Fibroblast of villous mesenchyme (primary cell): ENCODE measurements at places on chromosomes 2 and 18. TPM values are rescaled to one million over a fixed set of nuclear protein-coding genes. Genes with fewer than 3 reads are reported as not detected.

Gene PDCD1
- total RNA-seq = not detected in 2 replicates

Gene FOXD4L1
- total RNA-seq = under 0.01 TPM in 1 of 2 replicates, not detected in the other

Gene NAT8
- not detected in 2 replicates for total RNA-seq

Gene ESPNL
- total RNA-seq = 1.3 and 4.2 TPM in 2 replicates

Gene ANKRD36C
- 39.0 and 46.2 TPM in 2 replicates for total RNA-seq

Gene CD226
- 0.97 and 2.6 TPM in 2 replicates for total RNA-seq

Gene REG3A
- not detected in 2 replicates for total RNA-seq

Gene REG1A
- total RNA-seq = not detected in 2 replicates

Gene SLC9A2
- total RNA-seq = not detected in 2 replicates

Gene LRRTM4
- not detected in 2 replicates for total RNA-seq

Gene LGALSL
- 3.2 and 6.5 TPM in 2 replicates for total RNA-seq

GRCh38 chr2:20939931-20940795, 103.7 kb downstream of the APOB start:
- DNase-seq = peak; percentile 13

DNA sequence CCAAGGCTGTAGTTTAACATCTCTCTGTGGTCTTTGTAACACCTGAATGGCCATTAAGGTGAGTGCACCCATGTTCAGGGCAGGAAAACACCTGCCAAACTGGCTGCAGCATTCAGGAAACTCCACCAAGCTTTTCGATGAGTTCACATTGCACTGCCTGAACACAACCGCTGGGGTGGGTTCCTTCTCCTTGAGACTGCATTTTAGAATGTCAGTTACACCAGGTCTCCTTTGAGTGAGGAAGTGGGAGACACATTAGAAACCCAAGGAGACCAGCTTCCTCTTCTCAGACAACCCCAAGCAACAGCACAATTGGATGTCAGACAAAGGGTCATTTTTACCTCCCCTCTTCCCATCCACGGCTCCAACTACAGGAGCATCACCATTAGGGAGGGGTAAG, 35.2 kb downstream of the CYRIA start:
- DNase-seq = no peak

GRCh38 chr2:164522561-164522981, 98.7 kb downstream of the GRB14 start:
- DNase-seq = no peak

DNA sequence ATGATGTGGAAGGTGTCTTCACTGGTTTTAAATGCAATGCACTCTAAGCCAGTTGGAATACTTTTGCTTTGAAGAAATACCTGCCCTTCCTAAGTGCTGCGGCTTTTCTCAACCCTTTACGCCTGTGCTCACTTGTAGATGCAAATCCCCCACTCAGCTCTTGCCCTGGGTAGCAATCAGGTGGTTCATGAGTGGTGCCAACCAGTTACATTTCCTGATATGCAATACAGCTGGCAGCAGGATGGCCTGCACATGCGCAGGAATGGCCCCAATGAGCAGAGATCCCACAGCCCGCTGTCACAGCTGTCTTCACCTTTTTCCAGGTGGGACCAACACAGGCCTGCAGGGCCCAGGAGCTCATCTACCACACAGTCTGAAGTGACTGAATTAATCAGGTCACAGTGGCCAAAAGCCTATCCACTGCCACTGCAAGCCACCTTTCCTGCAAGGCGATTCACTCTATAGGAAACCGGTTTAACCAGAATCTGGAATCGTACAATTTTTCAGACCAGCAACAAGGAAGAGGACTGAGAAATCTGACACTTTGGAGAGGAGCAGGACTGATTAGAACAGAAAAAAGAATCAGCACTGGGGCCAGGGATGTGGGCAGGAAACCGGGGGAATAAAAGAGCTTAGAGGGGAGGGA, 247.8 kb downstream of the MYT1L start:
- no peak for DNase-seq

DNA sequence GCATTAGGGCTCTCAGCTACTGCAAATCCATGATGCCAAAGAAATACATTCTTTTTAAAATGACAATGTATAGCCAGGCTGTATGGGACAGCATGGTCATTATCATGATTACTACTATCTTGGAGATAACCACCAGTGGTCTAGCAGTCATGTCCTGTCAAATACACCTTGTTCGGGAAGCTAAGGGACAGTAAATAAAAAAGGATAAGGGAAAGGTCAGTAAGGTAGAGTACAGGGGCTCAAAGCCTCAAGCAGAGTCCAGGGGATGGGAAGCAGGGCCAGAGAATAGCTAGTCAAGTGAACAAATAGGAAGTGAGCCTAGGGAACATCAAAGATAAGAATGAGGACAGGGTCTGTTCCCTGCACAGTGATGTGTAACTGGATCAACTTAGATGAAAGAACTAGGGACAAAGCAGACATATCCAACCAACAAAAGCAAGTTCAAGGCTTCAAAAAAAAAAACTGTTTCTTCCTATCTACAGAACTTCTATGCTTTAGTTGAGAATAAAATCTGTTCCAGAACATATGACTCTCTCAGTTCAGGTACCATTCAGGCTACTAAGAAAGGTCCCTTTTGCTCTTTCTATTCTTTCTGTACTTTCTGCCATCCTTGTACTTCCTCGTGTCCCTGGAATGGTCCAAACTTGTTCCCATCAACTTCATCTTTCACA, 62.9 kb upstream of the EHBP1 start:
- DNase-seq = no peak

- no peak for DNase-seq
Observed at GRCh38 chr2:170530803-170531564, 184.2 kb upstream of the SP5 start.

DNA sequence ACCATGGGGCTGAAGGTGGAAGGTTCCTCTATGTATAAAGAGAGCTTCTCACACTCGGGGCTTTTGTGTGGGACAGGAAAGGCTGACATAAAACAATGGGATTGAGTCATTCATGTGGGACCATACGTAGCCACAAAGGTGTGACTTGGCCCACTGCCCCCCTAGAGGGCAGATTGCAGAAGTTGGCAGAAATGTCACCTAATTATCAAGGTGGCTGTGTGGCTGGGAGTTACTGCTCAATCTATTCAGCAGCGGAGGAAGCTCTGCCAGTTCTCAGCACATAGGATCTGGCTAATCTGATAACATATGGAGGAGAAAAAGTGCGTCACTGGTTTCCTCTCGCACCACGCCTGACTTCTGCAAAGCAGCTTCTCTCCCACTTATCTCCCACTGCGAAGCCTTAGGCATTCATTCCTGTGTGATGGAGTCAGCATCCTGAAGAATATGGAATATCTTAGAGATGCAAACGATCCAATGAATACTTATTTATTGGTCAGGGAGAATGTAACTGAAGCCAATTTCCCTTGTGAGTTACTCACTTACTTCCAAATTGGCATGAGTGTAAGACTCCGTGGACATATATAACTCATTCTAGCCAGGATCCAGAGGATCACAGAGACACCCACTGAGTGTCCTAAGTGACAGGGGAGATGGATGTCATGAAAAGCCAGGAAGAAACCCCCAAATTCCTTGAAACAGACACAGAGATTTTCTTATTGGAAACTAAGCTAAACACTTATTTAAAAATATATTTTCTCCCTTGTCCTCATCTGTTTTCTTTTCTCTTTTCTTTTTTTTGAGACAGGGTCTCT, 344.8 kb downstream of the TGIF1 start:
- peak; percentile 91 for DNase-seq

DNA sequence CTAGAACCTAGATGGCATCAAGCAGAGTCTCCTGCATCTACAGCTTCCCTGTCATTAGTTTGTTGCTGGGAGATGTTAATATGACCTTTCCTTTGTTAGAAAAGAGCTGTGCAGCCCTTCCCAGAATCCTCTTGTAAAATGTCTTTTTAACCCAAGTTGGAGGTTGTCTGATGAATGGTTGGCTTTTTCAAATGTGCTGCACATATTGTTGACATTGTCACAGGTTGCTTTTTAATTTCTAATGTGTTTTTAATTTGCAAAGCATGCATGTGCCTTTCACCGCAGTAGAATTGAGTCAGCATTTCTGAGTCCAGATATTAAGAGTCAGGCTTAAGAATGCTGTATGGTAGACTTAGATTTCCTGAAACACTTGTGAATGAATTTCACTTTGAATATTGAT, 120.8 kb downstream of the GREB1L start:
- DNase-seq = no peak

GRCh38 chr2:181462033-181462432, 4.8 kb downstream of the ITGA4 start:
- DNase-seq = peak; percentile 34

- DNase-seq = peak; percentile 55
Observed at GRCh38 chr18:46407486-46408166, 249.4 kb downstream of the LOXHD1 start.

DNA sequence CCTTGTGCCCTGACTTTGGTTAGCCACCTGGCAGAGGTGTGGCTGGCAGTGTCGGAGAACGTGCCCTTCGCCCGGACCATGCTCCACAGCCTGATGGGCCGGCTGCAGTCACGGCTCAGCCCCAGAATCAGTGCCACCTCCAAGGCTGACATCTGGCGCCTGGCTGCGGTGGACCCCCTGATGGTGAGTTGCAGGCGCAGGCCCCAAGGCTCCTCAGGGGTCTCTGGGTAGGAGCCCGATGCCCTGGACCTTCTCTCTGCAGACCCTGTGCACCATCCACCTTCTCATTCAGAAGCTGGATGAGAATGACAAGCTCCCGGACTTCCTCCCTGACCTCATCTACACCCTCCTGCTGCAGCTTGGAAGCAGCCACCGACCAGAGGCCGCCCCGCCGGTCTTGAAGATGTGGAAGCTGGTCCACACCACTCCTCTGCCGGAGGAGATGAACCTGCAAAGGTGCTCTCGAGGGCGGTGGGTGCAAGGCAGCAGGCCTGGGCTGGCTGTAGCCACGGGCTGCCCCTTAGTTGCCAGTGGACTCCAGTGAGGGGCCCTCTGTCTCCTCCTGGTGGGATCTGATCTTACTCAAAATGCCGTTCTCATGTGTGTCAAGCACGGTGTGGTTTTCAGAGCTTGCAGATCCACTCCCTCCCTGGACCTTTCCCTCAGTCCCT, 32.1 kb downstream of the HJURP start:
- no peak for DNase-seq

- DNase-seq = peak; percentile 10
Observed at GRCh38 chr2:152047824-152048471, 50.9 kb downstream of the CACNB4 start.

GRCh38 chr2:151306621-151307020, 17.2 kb upstream of the NMI start:
- peak; percentile 70 for DNase-seq

DNA sequence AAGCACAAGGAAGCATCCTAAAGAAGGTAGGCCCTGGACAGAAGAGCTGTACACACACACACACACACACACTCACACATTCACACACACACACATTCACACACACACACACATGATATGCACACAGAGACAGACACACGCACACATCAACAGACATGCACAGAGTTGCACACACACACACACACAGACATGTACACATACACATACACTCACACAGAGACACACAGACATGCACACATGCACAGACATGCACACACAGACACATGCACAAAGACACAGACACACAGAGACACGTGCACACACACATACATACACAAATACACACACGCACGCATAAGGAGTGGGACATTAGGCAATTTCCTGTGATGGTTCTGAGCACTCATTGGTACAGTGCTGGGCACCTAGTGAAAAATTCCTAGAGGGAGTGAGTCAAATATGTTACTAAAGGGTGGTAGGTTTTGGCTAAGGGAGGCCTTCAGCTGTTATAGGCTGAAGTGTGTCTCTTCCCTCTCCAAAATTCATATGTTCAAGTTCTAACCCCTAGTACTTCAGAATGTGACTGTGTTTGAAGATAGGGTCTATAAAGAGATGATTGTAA, 26.4 kb downstream of the THNSL2 start:
- no peak for DNase-seq

GRCh38 chr2:191839918-191840804, 6.7 kb downstream of the CAVIN2 start:
- DNase-seq = no peak

GRCh38 chr2:171238946-171239345, 78.3 kb upstream of the TLK1 start:
- DNase-seq = no peak

GRCh38 chr18:63606526-63606925, 19.4 kb downstream of the SERPINB13 start:
- no peak for DNase-seq

DNA sequence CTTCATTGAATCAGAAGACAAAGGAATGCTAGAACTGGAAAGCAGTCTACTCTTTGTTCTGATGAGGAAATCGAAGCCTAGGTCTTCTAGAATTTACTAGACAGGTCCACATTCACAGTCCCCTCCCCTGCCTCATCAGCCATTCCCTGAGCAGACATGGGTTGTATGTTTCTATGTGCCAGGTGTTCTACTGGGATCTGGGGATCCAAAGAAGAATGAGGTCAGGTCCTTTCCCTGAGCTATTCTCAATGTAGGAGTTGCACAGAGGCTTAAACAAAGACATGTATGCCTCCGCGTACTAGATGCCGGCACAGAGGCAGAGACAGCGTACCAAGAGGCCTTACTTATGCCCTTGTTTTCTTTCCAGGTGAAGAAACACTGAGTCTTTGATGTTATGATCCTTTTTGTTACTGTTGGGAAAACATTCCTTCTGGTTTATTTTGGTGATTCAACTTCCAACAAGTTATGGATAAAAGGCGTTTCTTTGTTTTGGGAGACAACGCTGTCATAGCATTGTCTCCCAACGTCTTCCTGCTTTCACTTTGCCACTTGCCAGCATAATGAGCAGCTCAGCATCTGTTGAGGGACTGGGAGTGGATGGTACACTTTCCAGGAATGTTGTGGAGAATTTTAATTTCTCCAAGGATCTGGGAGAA, 174.4 kb downstream of the ALPK2 start:
- no peak for DNase-seq

DNA sequence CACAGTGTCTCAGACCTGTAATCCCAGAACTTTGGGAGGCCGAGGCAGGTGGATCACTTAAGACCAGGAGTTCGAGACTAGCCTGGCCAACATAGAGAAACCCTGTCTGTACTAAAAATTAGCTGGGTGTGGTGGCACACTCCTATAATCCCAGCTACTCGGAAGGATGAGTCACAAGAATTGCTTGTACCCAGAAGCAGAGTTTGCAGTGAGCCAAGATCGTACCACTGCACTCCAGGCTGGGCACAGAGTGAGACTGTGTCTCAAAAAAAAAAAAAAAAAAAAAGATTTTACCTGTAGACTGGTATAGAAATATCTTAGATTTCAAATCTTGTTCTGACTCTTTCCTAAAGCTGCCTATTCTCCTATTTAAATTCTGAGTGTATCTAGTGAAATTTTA, 7.2 kb upstream of the KLHL29 start:
- DNase-seq = no peak

DNA sequence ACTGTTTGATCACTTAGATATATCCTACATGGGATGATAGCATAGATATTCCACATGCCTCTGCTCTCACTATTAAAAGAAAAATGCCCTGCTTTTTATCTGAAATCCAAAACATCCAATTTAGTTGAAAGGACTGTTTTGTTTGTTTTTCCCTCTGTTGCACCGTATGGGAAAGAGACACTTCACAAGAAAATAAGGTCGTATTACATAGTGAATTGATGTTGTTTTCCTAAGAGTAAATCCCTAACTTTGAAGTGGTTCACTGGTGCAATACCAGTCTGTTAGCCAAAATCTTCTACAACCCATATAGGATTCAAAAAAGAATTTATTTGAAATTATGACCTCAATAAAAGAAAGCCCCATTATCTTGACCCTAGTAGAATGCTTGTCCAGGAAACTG, 18.1 kb downstream of the TGFA start:
- no peak for DNase-seq

- no peak for DNase-seq
Observed at GRCh38 chr2:186440506-186440905, 45.6 kb upstream of the ZC3H15 start.

- DNase-seq = peak; percentile 81
Observed at GRCh38 chr2:20093263-20094141, 42.1 kb upstream of the LAPTM4A start.
